Mammary epithelial cell (primary cell): ENCODE measurements at places on chromosomes 2 and 18.

GRCh38 chr18:31648966-31649429 lies 35.4 kb downstream of the B4GALT6 start:
- peak; percentile 74 for DNase-seq

- peak; percentile 76 for DNase-seq
Observed at GRCh38 chr18:45974088-45974536, 7.0 kb upstream of the EPG5 start.

GRCh38 chr2:138853761-138854160 lies 73.6 kb upstream of the NXPH2 start:
- DNase-seq: no peak

DNA sequence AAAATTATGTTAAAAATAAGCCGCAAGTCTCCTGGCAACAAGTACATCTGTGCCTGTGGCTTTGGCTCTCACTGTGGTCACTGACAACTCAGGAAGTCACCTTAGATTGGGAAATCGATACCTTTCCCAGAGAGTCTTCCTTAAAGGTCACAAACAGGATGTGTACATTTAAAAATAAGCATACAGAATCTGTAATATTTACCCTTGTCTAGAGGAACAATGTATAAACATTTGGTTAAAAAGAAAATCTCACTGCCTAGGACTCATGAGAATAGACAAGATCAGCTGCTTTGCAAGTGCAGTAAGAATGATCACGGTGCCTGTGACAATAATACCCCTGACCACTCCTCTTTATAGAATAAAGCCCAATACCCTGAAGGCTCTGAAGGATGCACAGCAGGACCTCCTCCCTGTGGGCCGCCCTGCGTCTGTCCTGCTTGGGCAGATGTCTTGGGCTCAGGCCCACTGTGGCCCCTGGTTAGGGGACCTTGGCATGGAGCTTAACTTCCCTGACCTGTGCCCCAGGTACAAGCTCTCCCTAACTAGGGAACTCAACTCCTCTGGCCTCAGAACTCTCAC lies 98.0 kb upstream of the MGAT4A start:
- DNase-seq: peak; percentile 32

DNA sequence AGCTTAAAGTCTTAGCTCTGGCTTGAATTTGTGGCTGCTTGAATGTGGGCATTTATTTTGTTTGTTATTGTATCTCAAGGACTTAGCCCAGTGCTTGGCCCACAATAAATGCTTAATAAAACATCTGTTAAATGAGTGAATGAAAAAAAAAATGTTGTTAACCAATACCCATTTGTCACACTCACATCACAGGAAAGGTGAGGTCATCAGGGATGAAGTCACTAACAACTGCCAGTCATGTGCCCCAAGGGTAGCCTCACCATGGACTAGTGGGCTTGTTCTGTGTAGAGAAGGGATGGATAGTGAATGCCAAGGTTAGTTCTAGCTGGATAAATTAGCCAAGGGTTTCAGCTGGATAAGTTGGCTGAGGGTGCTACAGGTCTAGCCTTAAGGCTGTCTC lies 3.0 kb downstream of the NRBP1 start:
- peak; percentile 65 for DNase-seq

DNA sequence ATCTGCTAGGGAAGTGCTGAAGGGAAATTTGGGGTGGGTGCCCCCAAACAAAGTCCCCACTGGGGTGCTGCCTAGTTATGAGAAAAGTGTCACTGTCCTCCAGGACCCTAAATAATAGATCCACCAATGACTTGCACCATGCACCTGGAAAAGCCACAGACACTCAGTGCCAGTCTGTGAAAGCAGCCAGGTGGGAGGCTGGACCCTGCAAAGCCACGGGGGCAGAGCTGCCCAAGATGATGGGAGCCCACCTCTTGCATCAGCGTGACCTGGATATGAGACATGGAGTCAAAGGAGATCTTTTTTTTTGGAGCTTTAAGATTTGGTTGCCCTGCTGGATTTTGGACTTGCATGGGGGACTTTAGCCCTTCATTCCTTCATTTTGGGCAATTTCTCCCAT lies 431.6 kb downstream of the ERBB4 start:
- DNase-seq: no peak

DNA sequence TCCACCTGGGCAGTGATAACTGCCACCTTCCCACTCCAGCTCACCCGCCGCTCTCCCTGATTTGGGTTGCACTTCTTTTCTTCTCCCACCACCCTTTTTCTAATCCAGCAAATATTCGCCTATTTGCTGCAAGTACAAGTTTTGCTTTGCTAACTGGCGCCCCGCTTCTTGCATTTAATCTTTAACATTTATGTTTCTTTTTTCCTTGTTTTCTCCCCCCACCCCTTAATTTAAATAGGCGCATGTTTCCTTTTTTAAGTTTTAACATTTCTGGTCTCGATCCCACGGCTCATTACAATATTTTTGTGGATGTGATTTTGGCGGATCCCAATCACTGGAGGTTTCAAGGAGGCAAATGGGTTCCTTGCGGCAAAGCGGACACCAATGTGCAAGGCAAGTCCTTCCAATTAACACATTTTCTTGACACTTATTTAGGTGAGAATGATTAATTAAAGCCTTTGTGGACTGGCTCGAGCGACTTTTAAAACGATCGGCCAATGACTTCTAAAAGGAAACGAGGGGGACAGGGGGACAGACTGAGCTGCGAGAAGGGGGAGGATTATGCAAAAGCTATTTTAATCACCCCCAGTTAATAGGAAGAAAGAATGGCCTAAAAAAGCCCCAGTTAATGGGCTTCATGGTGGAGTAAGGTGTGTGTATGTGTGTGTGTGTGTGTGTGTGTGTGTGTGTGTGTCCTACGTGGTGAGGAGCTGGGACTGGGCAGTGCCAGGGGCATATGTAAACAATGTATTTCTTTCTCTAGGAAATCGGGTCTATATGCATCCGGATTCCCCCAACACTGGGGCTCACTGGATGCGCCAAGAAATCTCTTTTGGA lies 1.6 kb downstream of the TBR1 start:
- DNase-seq: no peak

GRCh38 chr2:168773719-168774521 lies 28.5 kb upstream of the NOSTRIN start:
- peak; percentile 40 for DNase-seq

DNA sequence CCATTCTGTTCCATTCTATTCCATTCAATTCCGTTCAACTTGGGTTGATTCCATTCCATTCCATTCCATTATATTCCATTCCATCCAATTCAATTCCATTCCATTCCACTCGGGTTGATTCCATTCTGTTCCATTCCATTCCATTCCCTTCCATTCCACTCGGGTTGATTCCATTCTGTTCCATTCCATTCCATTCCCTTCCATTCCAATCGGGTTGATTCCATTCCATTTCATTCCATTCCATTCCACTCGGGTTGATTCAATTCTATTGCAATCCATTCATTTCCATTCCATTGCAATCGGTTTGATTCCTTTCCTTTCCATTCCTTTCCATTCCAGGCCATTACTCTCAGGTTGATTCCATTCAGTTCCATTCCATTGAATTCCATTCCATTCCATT lies 1138.4 kb downstream of the RPIA start:
- no peak for DNase-seq

GRCh38 chr2:69118609-69119008 lies 105.6 kb downstream of the ANTXR1 start:
- DNase-seq: no peak

DNA sequence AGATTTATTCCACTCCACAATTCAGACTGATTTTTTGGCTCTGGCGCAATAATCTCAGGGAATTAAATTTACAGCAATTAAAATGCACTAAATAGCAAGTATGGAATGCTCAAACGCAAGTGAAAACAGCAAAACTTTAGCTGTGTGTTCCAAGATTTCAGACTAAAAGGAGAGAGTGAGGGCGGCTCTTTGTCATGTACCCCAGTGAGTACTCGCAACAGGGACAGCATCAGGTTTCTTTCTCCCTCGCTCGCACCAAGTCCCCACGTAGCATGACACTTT lies 1.1 kb downstream of the ROCK2 start:
- DNase-seq: peak; percentile 12

GRCh38 chr18:70028734-70029133 lies 81.1 kb upstream of the CD226 start:
- DNase-seq: no peak

DNA sequence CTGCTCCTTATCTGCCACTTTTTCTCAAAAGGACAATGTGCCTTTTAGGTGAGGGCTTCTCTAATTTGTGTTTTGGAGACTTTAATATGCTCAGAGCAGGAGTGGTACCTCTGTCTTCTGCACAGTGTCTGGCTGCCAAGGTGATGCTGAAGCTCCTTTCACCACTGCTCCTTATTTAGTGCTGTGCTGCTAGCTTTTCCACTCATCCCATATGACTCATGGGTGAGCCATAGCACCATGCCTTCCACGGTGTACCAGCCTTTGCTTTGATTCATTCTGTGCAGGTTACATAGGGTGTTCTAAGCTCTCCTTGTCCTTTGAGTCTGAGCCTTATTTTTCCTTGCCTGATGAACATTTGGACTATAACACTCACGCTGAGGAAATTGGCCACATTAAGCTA lies 202.4 kb downstream of the ARL6IP6 start:
- DNase-seq: peak; percentile 78

DNA sequence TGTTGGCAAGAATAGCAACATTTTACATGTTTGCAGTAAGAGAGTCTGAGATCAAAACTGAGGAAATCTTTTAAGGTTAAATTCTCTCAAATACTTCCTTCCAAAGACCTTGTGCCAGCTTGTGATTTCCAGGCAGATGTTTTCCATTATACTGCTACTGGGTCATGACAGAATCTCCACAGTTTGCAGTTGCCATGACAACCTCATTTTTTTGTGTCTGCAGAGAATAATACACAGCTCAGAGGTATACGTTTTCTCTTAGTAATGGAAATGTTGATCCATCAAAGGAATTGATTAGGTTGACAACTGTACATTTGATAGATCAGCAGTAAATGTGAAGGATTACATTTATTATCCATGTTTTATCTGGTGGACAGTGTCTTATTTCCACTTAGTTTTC lies 29.1 kb upstream of the CSRNP3 start:
- DNase-seq: no peak
